Esophagus squamous epithelium (tissue), 5 donors: ENCODE measurements at places on chromosomes 11 and 22.

GRCh38 chr22:27975381-27976013 lies 56.4 kb upstream of the PITPNB start:
- DNase-seq, result no peak

- no peak for DNase-seq
Measured at GRCh38 chr22:45202333-45203149, 38.2 kb downstream of the KIAA0930 start.

- DNase-seq, result no peak
Measured at GRCh38 chr11:66454828-66455227, 11.9 kb upstream of the PELI3 start.

- no peak for DNase-seq
Measured at GRCh38 chr11:121587182-121587581, 134.4 kb upstream of the SORL1-AS1 start.

- DNase-seq, result no peak
Measured at GRCh38 chr11:118314988-118315411, 10.5 kb downstream of the CD3E start.

DNA sequence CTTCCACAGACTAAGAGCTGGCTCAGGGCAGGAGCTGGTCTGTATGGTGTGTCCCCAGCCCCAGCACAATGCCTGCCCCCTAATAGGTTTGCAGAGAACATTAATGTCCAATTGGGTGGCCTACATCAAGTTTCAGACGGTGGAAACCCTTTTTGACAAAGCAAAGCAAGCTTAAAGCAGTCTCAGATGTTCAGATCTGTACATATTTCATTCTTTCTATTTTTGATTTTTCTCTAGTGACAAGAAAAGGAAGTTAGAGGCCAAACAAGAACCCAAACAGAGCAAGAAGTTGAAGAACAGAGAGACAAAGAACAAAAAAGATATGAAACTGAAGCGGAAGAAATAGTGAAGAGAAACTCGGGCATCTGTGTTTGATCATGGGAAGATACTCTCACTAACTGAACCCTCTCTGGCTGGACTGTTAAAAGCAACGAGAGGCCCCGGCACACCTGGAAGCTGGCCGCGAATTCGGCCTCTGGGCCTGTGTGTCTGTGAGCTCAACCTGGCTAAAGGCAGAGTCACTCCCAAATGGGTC lies 40.5 kb downstream of the NAT10 start:
- no peak for DNase-seq

DNA sequence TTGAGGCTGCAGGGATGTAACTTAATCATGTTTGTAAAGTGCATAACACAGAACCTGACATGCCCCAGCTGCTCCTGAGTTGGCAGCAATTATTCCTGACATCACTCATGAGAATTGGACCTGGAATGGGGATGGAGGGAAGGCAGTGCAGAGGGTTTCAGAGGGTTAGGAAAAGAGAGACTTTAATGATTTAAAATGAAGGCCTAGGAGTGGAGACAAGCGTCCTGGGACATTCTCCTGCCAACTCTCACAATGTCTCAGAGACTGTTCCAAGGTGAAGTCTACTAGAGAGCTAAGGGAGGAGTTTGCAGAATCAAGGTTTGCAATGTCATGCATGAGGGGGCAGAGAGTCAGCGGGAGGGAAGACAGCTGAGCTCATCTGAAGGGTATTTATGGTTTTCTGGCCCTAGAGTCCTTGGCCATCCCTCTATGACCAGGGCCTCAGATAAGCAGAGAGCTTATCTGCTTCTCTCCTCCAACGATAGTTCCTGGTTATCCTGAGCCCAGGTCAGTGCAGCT lies 36.9 kb downstream of the GGTLC2 start:
- DNase-seq, result no peak

DNA sequence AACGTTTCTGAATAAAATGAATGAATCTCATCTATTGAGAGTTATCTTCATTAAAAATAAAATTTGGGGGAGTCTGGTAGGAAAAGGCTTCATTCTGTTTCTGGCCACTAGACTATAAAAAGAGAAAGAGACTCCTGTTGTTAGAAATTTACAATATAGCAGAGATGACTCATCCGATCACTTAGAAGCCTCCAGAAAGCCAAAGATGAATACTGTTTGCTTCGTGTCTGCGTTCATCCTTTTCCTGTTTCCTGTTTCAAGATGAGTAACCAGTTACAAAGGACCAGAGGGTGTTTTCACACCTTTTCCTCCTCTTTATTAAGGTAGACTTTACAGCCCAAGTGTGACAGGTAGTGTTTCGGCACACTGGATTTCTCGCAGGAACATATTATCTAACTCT lies 1120.7 kb downstream of the LRRC4C start:
- DNase-seq, result no peak

DNA sequence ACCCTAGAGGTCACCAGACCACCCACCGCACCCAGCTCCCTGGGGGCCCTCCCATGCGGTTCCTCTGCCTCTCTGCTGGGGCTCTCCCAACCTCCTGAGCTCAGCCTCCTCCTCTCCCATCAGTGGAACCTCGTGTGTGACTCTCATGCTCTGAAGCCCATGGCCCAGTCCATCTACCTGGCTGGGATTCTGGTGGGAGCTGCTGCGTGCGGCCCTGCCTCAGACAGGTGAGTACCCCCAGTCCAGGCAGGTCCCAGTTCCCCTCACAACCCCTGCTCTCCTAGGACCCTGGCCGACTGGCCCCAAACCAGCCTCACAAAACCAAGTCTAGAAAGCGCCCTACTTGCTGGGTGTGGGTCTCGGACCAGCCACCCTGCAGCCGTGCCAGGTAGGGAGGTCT lies 1.6 kb downstream of the SLC22A12 start:
- DNase-seq, result no peak

DNA sequence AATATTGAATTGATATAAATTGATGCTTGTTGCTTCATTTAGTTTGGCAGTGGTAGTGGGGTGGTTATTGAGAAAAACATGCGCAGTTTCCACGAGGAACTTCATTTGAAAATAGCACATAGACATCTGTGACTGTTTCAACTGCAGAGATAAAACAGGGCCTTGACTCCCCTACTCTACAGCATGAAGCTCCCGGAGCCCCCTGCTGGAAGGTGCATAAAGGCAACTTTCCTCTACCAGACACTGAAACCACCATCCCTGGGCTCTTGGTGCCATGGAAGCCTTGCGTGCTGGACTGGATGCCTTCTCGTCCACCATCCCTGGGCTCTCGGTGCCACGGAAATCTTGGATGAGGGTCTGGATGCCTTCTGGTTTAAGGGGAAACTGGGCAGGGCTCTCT lies 195.9 kb downstream of the CSNK2A3 start:
- no peak for DNase-seq

DNA sequence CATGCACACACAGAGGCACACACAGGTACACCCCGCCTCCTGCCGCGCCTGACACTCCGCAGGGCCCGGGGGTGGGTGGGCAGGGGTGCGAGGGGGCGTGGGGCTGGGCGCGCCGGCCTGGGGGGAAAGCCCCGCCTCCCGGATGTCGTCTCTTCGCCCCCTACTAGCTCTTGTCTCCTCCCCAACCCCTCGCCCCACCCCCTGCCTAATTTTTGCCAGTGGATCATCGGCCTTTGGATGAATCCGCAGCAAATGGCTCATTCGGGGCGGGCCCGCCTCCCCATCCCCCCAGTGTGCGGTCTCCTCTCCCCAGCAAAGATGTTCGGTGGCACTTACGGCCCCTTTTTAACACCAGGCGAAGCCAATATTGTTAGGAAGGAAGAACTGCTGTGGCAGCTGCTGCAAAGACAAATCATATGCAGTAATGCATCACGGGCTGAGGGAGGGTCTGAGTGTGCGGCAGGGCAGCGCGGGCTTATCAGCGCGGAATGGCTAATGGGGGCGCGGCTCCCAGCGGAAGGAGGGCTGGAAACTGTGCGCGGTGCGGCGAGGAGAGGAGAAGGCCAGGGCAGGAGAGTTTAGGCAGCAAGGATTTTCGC lies 13.4 kb upstream of the NECTIN1 start:
- no peak for DNase-seq

DNA sequence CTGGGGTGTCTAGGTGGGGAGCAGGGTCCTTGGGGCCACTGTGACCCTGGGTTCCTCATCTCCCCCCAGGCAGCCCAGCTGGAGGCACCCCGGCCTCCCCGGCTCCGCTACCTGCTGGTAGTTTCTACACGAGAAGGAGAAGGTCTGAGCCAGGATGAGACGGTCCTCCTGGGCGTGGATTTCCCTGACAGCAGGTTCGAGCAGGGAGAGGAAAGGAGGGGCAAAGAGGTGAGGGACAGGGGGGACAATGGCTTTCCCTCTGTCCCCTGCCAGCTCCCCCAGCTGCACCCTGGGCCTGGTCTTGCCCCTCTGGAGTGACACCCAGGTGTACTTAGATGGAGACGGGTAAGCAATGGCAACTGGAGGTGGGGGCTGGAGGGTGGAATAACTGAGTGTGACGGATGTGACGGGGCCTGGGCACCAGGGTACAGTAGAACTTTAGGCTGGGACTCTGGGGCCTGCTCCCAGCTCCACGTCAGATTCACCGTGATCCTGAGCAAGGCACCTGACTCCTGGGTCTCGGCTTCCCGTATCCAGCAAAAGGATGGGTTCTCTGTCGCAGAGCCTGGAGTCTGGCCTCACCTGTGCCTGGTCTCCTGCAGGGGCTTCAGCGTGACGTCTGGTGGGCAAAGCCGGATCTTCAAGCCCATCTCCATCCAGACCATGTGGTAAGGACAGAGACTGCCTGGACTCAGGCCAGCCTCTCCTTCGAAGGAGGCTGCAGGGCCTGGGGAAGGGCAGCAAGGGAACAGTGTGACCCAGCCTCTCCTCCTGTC lies 3.6 kb downstream of the SSH3 start:
- no peak for DNase-seq

DNA sequence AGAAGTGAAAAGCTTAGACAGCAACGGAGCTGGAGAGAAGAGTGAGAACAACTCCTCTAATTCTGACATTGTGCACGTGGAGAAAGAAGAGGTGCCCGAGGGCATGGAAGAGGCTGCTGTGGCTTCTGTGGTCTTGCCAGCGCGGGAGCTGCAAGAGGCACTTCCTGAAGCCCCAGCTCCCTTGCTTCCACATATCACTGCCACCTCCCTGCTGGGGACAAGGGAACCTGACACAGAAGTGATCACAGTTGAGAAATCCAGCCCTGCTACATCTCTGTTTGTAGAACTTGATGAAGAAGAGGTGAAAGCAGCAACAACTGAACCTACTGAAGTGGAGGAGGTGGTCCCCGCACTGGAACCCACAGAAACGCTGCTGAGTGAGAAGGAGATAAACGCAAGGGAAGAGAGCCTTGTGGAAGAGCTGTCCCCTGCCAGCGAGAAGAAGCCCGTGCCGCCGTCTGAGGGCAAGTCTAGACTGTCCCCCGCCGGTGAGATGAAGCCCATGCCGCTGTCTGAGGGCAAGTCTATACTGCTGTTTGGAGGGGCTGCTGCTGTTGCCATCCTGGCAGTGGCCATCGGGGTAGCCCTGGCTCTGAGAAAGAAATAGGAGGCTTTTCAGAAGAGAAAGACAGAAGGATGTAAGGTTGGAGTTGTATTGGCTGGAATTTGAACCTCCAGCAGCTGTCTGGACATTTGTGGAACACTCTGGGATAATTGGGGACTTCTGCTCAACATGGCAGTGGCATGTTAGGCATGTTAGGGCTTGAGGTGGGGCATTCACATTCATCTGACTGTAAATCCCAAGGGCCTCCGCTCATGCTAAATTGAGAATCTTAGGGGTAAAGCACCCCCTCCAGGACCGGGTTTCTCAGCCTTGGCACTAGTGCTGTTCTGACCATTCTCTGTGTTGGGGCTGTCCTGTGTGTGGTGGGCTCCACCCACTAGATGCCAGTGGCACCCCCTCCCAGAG lies 47.1 kb downstream of the BID start:
- DNase-seq, result no peak

GRCh38 chr22:20814221-20814808 lies 40.4 kb downstream of the SERPIND1 start:
- DNase-seq, result no peak

DNA sequence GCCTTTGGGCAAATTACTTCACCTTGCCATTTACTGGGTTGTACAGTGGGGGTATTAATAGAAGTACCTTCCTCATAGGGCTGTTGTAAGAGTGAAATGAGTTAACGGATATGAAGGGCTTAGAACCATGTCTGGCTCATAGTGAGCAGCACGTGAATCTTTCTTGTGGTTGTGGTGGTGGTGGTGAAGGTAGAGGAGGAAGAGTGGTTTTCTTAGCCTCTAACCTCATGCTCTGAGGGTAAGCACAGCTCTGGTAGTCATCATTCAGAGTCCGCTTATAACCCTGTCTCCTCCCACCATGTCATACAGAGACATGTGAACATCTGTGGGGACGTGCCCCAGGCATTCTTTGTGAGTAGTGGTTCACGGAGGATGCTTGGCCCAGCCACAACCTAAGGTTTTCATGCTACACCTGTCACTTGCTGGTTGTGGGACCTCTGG lies 43.6 kb downstream of the TEAD1 start:
- no peak for DNase-seq

DNA sequence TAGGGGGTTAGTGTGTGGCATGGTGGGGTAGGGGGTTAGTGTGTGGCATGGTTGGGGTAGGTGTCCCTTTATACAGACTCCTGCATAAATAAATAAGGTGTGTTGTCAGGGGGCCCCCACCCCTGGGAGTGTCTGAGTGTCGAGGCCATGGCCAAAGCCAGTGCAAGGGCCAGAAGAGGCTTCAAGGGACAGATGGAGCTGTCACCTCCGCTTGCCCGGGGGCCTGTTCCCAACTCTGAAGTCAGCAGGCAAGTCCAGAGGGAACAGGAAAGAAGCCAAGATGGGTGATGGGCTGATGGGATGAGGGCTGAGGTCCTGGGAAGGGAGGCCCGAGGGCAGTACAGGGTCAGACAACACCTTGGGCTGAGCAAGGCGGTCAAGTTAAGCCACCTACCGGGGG lies 997.8 kb downstream of the BRD1 start:
- no peak for DNase-seq

DNA sequence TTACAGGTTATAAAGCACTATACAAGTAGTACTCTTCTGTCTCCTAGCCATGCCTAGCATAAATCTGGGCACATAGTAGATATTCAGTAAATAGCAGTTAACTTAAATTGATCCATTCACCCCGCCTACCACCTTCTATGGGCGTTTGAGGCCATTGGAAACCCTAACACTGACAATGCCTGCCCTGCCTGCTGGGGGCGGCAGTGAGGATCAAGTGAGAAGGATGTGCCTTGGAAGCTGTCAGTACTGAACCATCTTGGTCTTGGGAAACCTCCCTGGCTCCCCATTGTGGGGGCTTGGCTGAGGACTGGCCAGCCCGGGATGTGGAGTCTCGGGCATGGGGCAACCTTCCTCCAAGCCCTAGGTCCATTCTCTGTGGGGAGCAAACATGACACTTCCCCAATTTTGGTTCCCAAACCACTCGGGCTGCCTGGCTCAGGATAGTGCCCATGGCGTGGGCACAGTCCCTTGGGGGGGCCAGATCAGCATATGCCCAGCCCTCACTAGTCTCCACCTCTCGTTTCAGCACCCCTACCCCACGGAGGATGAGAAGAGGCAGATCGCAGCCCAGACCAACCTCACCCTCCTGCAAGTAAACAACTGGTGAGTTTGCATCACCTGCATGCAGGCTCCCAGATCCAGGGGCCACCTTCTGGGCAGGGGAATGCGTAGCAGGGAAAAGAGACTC lies 67.4 kb downstream of the FEZ1 start:
- no peak for DNase-seq

- no peak for DNase-seq
Measured at GRCh38 chr22:33986954-33987353, 66.7 kb upstream of the LARGE1 start.

GRCh38 chr22:44505796-44506354 lies 7.8 kb upstream of the RTL6 start:
- DNase-seq, result no peak

GRCh38 chr22:41613456-41613855 lies 7.4 kb downstream of the DESI1 start:
- no peak for DNase-seq
